ENCODE measurements at places on chromosomes 11 and 22.

DNA sequence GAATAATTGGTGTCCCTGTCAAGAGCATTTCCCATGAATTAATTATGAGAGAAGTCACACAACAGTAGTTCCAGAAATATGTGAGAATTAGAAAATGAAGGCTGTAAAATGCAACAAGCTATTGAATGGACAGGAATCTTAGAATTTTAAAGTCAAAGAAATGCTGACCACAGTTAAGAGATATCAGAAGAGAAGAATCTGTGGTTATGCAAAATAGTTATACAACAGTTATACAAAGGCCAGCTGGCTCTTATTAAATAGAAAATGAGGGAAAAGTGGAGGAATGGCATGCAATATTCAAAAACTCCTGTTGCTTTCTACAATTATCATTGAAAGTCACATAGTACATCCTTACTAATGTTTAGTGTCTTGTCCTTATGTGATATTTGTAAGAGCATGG, 27.4 kb downstream of the CASP12 start:
- no peak for DNase-seq

- no peak for DNase-seq
Measured at GRCh38 chr22:42436404-42436803, 4.2 kb upstream of the NFAM1 start.

- no peak for DNase-seq
Measured at GRCh38 chr11:73998846-73999575, 9.9 kb downstream of the UCP3 start.

DNA sequence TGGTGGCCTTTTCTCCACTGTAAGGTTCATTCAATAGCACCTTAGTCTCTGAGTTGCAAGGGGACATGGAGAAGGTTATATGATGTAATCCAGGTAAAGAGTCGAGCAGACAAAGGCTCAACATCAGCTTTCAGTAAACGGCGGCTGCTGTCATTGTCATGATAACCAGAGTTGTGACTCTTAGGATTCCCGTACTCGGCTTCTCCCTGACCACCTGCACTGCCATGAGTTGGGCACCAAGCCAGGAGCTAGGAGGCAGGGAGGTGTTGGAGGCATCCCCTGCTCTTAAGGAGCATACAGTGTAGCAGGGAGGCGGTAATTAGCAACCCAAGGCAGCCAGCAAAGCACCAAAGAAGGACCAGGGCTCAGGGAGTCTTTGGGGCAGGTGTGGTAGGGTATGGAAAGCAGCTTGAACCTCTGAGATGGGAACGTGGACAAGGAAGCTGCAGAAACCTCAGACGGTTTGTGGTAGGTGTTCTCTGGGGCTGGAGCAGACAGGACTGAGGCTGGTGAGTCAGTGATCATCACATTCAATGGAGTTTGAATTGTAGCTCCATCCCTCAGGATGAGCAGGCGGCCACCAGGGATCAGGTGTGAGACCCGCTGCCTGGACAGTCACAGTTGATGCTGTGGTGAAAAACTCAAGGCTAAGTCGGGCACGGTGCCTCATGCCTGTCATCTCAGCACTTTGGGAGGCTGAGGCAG, 31.7 kb downstream of the LIF start:
- no peak for DNase-seq

- no peak for DNase-seq
Measured at GRCh38 chr11:87260811-87261210, 223.1 kb downstream of the TMEM135 start.

Measured in stimulated activated CD4-positive, alpha-beta T cell treated with anti-CD3 and anti-CD28 coated beads, Interleukin-12 subunit alpha, Interleukin-12 subunit beta, amount 100 ng/mL, for 24 hours (primary cell).